ENCODE measurements at places on chromosomes 6 and 20.

DNA sequence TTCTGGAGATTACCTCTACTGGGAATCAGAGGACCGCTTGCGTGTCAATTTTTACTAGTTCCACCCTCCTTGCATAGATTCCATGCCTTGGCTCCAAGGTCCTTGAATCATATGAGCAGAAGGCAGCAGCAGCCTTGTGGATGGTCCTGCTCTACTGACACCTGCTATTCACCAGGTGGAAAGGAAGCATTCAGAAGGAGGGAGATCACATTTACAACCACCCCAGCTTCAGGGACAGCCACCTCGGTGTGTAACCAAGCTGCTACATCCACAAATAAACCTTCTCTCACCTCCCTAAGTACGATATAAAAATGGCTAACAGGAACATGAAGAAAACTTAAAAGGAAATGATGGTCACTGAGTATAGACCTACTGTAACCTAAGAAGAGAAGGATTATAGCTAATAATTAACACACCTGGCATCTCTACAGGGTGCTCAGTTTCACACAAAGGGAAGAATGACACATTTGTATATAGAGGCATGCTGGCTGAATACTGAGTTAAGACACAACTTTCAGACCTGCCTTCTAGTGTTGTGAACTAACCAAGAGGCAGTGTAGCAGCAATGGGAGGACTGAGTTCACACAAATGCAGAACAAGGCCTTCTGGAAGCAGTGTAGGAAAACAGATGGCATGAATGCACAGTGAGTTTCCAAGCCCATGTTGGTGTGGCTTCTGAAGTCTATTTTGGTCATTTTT lies 46.3 kb upstream of the SRPK1 start:
- DNase-seq, result no peak

GRCh38 chr6:41367700-41368099 lies 32.3 kb downstream of the NCR2 start:
- peak; percentile 79 for DNase-seq

DNA sequence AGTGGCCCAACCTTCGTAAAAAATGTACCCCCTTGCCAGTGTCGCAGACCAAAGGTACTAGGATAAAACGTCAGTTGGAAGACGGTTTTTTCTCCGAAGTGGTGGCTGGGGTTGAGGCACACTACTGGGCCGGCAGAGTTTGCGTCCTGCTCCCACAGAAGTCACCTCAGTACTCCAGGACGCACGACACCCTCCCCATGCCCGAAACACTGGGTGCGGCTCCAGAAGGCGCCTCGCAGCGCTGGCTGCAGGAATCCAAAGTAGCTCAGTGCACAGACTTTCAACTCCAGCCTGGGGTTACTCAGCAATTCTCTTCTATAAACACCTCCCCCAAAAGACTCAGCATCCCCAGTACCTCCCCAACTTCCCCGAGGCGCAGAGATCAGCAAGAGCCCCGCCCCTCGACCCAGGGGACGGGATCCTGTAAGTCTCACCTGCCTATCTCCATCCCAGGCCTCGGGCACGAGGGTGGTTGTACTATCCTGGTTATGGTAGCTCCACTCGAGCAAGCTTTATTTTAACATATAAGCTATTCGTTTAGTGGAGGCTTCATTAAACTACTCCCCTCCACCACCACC lies 88.2 kb downstream of the ZFP64 start:
- no peak for DNase-seq

- no peak for DNase-seq
Observed at GRCh38 chr20:50676858-50677257, 14.5 kb downstream of the RIPOR3 start.

DNA sequence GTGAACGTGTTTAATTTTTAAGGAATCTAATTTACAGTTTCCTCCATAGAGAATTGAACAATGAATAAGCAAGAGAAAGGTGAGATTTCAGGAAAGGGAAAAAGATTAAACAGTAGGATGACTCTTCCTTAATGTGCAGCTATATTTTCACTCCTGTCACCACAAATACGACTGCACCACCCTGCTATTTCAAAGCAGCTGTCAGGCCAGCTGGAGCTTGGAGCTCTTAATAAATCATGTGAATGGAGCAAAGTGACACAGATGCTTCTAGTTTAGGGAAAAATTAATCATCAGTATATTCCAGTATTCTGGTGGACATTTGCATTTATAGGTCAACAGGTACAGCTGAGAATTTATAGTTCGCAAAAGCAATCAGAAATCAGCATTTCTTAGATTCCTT lies 56.5 kb upstream of the PKIB start:
- no peak for DNase-seq

- peak; percentile 82 for DNase-seq
Observed at GRCh38 chr6:10521104-10521808, at the start of gene GCNT2. TSS of gene GCNT2 (plus strand) at chr6:10521351. CDS start at chr6:10528912, 7,561 bp downstream.

GRCh38 chr6:21348504-21349195 lies 244.9 kb upstream of the SOX4 start:
- no peak for DNase-seq

- DNase-seq, result no peak
Observed at GRCh38 chr6:82322386-82322785, 41.2 kb upstream of the TPBG start.

GRCh38 chr6:148867862-148868261 lies 121.0 kb downstream of the UST start:
- DNase-seq, result no peak

DNA sequence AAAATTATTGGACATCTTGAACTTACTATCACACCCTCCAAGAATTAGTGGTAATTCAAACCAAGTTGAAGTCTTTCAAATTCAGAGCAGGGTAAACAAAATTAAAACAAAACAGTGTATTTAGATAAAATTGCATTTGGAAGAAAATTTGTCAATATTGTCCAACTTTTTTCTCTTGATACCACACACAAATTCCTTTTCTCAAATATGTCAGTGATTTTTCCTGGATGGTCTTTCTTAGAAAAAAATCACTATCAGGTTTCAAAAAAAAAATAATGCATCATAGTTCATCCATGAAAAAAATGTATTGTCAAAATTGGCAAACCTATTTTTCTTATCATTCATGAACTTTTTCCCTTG lies 667.1 kb downstream of the TENT5A start:
- no peak for DNase-seq

DNA sequence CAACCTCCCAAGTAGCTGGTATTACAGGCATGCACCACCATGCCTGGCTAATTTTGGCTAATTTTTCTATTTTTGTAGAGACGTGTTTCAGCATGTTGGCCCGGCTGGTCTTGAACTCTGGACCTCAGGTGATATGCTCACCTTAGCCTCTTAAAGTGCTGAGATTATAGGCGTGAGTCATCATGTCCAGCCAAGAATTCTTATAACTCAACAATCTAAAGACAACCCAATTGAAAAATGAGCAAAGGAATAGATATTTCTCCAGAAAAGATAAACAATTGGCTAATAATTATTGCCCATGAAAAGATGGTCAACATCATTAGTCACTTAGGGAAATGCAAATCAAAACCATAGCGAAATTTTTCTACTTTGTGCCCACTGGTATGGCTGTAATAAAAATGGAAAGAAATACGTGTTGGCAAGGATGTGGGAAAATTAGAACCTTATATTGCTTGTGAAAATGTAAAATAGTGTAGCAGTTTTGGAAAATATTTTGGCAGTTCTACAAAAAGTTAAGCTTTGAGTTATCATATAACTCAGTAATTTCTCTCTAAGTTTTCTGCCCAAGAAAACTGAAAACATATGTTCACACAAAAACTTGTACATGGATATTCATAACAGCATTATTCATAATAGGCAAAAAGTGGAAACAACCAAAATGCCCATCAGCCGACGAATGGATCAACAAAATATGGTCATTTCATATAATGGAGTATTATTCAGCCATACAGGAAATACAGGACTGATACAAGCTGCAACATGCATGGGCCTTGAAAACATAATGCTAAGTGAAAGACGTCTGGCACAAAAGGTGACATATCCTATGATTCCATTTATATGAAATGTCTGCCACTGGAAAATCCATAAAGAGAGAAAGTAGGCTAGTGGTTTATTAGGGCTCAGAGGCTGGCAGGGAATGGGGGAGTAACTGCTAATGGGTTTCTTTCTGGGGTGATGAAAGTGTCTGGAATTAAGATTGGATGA lies 87.8 kb downstream of the UTRN start:
- no peak for DNase-seq

- DNase-seq, result no peak
Observed at GRCh38 chr6:169912266-169913095, 161.1 kb downstream of the ERMARD start.

- no peak for DNase-seq
Observed at GRCh38 chr20:35368666-35369423, 42.9 kb downstream of the UQCC1 start.

GRCh38 chr6:8852332-8852731 lies 417.0 kb upstream of the SLC35B3 start:
- DNase-seq, result no peak

GRCh38 chr20:57576002-57576401 lies 15.1 kb downstream of the PCK1 start:
- DNase-seq, result no peak

- DNase-seq, result no peak
Observed at GRCh38 chr6:104218116-104218515, 641.6 kb downstream of the HACE1 start.

- DNase-seq, result no peak
Observed at GRCh38 chr6:34143196-34143883, 2.5 kb downstream of the GRM4 start.

- no peak for DNase-seq
Observed at GRCh38 chr6:147642458-147642857, 134.0 kb downstream of the SAMD5 start.

DNA sequence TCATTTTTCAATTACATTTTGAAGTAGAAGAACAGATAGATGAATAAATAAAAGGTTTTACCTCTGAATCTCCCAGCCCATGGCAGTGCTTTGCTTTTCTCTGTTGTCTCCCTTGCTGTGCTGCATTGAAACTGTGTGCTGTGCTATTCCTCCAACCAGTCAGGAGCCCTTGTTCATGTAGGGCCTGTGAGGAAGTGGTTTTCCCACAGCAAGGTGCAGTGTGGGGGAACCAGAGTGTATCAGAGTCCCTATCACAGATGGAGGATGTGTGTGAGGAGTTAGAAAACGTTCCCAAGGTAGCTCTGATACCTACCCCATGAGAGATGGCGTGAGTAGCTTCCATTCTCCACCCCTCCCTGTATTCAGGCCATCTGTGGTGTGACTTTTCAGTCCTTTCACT lies 72.8 kb upstream of the RALGAPA2 start:
- no peak for DNase-seq

DNA sequence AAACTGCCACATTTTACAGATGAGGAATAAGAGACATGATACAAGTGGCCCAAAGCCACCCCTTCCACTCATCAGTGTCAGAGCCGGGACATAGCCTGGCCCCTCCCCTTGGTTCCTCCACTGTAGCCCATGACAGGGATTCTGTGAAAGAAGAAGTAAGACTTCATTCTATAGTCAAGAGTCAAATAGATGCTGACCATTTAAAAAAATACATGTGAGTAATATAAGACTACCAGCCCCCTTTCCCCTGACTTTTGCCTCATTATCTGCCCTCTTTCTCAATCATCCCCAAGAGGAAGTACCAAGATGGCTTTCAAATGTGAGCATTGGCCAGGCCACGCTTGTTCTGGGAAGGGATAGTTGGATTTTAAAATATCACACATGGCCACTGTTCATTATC lies 57.8 kb upstream of the TAB2 start:
- no peak for DNase-seq

DNA sequence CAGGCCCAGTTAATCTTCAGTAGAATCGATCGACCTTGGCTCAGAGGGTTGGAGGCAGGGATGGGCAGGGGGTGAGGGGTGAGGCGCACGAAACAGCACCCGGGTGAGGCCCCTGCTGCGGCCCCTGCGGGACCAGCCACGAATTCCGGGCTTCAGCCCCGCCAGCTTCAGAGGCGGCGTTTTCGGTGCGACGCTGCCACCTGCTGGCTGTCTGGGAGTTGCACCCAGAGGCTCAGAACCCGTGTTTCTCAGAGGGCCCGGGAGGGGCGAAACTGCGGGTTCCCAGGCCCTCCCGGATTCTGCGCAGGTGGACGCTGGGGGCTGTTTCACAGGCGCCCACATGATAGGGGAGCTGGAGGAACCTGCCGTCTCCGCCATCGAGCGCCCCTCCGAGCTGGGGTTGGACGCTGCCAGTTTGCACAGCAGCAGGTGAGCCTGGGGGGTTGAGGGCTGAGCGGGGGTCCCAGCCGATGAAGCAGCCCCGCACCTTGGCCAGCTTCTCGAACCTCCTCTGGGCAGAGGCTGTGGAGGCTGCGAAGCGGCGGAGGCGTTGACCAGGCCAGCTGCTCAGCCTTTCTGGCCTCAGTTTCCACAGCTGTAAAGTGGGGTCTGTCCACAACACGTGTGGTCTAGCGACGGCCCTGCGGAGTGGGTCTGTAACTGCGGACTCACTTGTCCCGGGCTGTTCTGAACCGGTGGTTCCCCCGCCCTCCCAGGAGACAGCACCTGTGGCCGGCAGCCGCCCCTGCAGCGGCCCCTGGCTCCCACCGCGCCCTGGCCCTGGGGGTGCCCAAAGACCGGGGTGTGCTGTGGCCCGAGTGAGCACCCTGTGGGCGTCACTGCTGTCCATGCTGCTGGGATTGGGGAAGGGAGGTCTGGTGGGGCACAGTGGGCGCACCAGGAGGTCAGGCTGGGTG lies 2.5 kb upstream of the BHLHE23 start:
- peak; percentile 41 for DNase-seq

- no peak for DNase-seq
Observed at GRCh38 chr6:147023148-147023547, 181.1 kb upstream of the STXBP5 start.

GRCh38 chr6:23327621-23328020 lies 758.3 kb downstream of the HDGFL1 start:
- DNase-seq, result no peak

DNA sequence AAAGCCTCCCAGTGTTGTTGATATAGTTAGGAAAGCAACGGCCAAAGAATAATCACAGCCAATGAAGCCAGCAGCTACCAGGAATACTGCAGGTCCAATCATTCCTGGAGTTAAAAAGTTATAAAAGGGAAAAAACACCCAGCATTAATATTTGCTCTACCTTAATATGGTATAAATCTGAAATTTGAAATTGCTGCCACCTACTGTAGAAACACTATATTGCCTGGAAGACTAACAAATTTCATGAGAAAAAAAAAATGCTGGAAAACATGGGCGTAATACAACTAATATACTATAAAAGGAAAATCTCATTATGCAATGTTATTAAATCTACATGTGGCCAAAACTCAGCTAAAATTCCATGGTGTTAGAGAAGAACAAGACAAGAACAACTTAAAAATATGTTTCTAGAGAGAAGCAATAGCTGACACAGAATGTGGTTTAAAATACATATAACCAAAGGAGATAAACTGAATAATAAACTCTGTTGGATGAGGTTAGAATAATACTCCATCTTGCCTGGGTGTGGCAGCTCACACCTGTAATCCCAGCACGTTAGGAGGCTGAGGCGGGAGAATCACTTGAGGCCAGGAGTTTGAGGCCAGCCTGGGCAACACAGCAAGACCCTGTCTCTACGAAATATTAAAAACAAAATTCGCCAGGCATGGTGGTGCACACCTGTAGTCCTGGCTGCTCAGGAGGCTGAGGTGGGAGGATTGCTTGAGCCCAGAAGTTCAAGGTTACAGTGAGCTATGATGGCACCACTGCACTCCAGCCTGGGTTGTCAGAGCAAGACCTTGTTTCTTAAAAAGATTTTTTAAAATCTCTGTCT lies 43.1 kb downstream of the SLC17A5 start:
- DNase-seq, result peak; percentile 41

- no peak for DNase-seq
Observed at GRCh38 chr20:16279320-16279719, 293.9 kb downstream of the KIF16B start.

- no peak for DNase-seq
Observed at GRCh38 chr6:170043881-170044790, 246.7 kb downstream of the DLL1 start.

- DNase-seq, result no peak
Observed at GRCh38 chr20:44856442-44856841, 29.1 kb upstream of the YWHAB start.
